ENCODE measurements at places on chromosomes 5 and 9.
A peak's percentile ranks its signal among the peaks of the same experiment; 100 is the strongest.

DNA sequence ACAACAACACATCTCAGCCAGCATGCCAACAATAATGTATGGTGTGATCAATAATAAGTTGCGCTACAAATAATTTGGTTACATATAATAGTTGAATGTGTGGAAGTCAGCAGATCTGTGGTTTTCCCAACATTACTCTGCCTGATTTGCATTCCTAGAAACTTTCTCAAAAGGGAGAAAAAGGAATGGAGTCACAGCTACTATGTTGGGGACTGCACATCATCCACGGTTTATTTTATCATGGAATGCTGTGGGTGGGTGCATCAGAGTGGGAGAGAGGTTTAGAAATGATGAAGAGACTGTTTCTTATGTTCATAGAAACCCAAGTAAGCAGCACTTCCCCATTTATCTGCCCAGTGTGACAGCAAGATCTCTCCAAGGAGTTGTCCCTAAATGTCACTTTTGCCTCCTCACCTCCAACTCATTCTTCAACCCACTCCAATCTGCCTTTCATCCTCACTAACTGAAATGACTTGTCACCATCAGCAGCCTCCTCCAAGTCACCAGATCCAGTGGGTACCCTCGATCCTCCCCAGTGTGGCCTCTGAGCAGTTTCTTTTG is 2.8 kb upstream of the SPOCK1 start:
- no peak for DNase-seq

GRCh38 chr5:40073927-40074326 is 605.8 kb upstream of the PTGER4 start:
- no peak for DNase-seq

- no peak for DNase-seq
These were observed 137.6 kb downstream of the DRD1 start for GRCh38 chr5:175306381-175306780.

- DNase-seq: peak; percentile 2
These were observed 281.2 kb downstream of the NR2F1-AS1 start for GRCh38 chr5:93299681-93300308.

DNA sequence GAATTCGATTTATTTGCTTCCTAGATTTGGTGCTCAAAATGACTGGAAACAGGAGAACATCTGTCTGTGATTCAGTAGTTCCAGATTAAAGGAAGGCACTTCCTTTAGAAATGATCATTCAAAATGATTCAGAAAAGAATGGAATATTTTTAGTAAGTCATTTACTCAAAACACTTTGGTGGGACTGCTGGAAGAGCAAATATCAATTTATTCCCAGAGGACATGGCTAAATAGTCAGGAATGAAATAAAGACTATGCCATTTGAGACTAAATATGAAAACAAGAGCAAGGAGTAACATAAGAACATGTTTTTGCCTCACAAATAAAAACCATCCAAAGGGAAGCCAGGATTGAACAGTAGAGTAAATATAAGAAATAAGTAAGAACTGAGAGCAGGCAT is 138.6 kb upstream of the RASA1 start:
- no peak for DNase-seq

DNA sequence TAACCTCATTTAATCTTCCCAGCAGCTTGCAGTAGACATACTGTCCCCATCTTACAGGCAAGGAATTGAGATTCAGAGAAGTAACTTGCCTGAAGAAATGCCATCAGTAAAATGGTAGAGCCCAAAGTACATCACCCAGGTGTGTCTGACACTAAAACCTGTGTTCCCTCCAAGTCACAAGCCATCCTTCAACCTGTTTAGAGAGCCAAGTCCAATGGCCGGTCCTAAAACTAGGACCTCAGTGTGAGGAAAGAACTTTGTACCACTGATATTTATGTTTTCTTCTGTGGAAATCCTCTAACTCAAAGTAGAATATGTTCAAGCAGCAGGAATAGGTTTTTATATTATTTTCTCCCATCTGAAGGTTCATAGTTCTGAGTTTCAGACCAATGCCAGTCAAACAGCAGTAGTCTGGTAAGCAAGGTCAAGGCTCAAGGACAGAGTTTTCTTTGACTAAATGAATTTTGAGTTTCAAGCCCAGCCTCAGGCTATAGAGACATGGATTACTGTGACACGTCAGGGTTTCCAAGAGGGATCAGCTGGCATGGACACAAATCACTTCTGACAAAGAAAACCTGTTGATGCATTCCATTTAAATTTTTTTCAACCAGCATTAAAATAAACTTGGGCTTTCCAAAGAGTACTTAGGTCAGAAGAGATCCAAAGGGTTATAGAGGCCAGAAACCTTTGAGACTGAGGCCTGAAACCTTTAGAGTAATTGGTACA is 80.9 kb upstream of the PLPP6 start:
- no peak for DNase-seq

GRCh38 chr5:154566146-154566680 is 88.2 kb upstream of the HAND1 start:
- no peak for DNase-seq

DNA sequence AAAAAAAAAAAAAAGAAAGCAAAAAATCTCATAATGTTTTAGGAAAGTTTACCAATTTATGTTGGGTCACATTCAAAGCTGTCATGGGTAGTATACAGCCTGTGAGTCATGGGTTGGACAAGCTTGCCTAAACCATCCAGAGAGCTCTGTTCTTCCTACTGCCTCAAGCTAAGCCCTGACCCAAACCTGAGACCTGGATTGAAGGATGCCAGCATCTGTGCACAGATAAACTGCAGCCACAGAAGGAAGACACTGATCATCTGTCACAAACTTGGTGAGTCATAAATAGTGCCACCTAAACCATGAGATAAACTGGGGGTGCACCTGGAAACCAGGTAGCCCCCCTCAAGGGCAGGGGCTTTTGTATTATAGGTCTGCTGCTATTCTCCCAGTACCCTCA is 31.0 kb downstream of the CSF2 start:
- DNase-seq: no peak

DNA sequence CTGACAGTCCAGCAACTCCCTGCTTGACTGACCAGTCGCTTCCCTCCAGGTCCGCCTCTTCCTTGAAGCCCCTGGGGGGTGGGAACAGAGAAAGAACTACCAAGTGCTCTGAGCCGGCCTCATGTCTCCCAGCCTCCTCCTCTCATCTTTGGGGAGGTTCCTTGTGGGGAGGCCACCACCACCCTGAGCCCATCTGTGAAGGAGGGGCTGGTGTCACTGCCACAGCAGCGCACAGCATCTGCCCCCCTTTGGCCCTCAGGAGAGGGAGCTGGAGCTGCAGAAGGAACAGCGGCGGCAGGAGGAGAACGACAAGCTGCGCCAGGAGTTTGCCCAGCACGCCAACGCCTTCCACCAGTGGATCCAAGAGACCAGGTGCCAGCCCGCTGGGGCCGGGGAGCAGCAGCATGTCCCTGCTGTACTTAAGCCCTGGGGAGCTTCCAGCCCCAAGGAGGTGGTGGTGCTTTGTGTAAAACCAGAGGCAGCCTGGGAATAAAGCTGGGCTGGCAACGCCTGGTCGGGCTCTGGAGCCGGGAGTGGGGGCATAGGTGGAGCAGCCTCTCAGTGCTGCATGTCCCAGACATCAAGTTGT is 29.4 kb downstream of the DYNC2I2 start:
- no peak for DNase-seq

DNA sequence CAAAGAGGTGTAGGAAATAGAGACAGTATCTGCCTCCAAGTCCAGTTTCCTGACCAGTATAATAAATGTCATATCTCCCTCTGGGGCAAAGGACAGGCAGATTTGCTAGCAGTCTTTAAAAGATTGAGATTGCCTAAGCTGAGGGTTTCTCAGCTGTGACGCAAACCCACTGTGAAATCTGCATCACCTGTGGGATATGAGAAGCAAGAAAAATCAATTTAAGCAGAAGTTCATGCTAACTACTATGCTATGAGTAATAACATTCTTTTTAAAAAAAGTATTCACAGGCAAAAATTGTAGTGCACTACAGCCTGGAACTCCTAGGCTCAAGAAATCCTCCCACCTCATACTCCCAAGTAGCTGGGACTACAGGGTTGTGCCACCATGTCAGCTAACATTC is 168.1 kb upstream of the POC5 start:
- no peak for DNase-seq

DNA sequence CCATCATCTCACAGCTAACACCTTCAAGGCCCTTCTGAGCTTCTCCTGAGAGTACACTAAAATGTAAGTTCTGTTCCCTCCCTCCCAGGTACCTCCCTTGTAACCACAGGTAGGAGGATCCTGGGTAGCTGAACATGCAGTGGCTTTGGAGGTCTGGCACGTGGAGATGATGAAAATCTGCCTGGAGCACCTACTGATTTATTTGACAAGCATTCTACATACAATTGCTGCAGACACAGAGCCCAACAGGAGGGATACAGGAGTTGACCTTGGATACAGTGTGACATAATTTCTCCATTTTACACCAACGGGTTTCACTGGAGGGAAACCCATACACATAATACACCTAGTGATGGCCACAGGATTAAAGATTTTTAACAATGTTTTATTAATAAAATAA is 478.7 kb downstream of the SEMA5A start:
- DNase-seq: no peak

- DNase-seq: no peak
These were observed 11.4 kb downstream of the CAMK2A start for GRCh38 chr5:150278046-150278730.

All from NCI-H524 treated with DMSO at 0.1 percent for 48 hours (cell line).